Central memory CD8-positive, alpha-beta T cell (primary cell): ENCODE measurements at places on chromosomes 7 and 10.

- no peak for DNase-seq
Measured at GRCh38 chr7:44615149-44615611, 8.8 kb downstream of the OGDH start.

GRCh38 chr7:17007841-17008240, 126.1 kb upstream of the AGR3 start:
- DNase-seq, result no peak

GRCh38 chr10:98411768-98412167, 3.2 kb downstream of the PYROXD2 start:
- no peak for DNase-seq

DNA sequence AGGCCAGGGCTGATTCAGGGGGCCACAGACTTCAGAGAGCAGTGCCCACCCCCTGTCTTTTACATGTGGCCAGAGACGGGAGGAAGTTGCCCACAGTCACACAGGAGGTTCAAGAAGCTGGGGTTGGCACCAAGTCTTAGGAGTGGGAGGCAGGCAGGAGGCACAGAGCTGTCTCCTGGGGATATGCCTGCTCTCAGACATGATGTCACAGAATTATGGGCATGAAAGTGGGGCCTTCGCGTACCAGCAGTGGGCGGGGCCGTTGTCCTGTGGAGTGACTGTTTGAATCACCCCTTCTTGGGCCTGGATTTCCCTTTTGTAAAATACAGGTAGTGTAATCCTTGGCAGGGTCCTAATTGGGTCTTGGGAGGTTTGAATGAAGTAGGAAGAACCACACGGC, 81.2 kb upstream of the PPIF start:
- no peak for DNase-seq

DNA sequence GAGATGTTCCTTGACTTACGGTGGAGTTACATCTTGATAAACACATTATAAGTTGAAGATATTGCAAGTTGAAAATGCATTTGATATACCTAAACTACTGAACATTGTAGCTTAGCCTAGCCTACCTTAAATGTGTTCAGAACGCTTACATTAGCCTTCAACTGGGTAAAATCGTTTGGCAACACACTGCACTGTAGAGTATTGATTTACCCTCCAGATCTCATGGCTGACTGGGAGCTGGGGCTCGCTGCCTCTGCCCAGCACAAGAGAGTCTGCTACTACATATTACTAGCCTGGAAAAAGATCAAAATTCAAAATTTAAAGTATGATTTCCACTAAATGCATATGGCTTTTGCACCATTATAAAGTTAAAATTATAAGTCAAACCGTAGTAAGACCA, 7.5 kb upstream of the AGR3 start:
- DNase-seq, result no peak

DNA sequence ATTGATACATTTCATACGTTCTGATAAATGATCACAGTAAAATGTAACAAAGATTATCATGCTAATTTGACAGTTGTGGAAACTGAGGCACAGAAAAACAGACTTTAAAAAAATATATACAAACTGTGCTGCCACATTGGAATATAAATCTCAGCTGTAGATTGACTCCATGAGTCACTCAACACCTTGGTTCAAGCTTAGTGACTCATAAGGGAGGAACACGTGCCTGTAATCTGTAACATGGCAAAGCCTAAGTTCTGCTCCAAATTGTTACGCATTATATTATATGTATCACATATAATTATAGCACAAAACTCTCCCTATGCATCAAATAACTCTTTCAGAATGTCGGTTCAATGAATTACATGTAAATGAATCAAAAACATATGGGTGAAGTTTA, 1047.5 kb downstream of the GATA3 start:
- no peak for DNase-seq

DNA sequence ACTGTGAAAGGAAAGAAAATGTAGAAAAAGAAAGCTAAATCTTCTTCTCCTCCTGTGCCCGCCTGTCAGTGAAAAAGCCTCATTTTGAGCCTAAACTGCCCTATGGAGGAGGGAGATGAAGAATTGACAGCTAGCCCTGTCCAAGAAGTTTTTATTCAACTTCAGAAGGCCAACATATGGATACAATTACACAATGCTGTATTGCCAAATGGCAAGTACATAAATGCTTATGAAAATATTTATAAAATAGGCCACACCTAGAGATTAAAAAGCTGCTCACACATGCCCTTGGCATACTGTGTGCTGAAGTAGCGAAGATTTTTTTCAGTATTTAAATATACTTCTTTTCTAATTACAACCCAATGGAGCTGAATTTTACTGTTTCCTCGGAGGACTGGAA, 65.1 kb upstream of the NEBL start:
- DNase-seq, result no peak

DNA sequence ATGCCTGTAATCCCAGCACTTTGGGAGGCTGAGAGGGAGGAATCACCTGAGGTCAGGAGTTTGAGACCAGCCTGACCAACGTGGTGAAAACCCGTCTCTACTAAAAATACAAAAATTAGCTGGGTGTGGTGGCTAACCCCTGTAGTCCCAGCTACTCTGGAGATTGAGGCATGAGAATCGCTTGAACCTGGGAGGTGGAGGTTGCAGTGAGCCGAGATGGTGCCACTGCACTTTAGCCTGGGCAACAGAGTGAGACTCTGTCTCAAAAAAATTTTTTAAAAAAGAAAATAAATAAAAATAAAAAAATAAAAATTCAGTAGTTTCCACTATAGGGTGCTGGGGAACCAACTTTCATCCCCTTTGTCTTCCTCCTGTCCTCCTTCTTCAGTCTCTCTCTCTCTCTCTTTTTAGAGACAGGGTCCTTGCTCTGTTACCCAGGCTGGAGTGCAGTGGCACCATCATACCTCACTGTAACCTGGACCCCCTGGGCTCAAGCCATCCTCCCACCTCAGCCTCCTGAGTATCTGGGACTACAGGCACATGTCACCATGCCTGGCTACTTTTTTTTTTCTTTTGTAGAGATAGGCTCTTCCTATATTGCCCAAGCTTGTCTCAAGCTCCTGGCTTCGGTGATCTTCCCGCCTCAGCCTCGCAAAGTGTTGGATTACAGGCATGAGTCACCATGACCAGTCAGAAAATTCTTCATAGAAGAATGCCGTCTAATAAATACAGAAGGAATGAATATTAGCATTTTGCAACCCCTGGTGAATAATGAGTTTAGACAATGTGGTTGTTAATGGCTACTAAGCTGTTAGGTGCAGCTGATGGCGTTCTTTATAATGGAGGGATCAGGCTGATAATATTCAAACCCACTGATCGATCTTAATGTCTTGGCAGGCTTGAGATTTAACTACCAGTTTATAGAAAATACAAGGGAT, 20.6 kb downstream of the RBM20 start:
- DNase-seq, result no peak

GRCh38 chr7:116811768-116812167, 50.6 kb upstream of the CAPZA2 start:
- no peak for DNase-seq

DNA sequence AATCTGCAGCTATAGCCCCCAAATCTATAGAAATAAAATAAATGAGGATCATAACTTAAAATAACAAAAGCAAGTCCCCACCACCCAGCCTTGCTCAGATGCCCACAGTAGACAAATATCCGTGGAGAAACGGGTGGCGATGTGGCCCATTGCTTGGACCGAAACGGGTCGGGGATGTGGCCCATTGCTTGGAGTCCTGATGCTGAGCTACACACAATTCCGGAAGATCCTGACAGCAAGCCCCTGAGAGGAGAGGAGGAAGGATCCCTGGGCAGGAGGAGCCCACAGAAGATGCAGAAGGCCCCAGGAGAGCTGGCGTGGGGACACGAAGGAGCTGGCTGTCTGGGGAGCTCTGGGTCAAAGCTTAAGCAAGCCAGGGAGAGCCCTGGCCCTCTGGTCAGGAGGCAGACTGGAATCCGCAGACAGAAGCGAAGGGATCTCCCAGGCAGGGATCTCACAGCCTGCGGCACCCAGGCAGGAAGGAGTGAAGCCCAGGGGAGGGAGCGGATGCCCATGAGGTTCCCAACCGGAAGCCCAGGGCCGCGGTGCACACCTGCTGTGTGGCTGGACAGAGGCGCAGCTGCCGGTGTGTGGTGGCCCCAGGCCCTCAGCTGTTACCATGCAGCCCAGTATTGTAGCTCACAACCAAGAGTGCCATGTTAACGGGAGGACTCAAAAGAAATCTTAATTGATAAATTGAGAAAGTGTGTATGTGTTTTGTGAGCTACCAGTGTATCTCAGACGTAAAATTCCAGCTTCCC, 138.8 kb downstream of the ADARB2 start:
- DNase-seq, result no peak

DNA sequence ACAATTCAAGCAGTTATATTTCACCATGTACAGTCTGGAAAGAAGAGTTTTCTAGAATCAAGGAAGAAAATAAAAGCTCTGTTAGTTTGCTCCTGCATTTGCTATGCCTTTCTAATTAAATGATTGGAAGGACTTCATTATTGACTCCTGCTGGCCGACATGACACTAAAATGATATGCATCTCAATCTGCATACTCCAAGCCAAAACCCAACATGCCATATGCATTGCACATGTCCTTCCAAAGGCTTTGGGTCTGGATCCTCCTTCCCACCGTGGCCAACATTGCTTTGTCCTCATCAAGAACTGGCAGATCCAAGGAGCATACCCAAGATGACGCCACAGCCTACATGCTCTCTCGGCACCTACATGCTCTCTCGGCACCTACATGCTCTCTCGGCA, 46.5 kb downstream of the PAXIP1 start:
- no peak for DNase-seq

DNA sequence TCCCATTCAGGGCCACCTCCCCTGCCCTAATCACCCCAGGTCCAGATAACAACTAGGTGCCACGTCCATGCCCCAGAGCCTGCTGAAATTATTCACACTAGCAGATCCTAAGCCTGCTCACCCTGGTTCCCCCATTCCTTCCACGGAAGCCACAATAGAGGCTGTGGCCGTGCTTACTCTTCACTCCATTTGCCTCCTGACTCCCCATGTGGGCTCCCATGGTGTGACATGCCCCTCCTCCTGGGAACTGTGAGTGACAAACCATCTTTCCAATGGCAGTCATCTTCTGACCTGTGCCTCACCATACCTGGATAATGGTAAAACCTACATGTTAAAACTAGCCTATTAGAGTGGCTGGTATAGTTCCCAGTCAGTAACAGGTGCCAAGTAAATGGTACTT, 216.2 kb upstream of the PRKCQ start:
- DNase-seq, result no peak

DNA sequence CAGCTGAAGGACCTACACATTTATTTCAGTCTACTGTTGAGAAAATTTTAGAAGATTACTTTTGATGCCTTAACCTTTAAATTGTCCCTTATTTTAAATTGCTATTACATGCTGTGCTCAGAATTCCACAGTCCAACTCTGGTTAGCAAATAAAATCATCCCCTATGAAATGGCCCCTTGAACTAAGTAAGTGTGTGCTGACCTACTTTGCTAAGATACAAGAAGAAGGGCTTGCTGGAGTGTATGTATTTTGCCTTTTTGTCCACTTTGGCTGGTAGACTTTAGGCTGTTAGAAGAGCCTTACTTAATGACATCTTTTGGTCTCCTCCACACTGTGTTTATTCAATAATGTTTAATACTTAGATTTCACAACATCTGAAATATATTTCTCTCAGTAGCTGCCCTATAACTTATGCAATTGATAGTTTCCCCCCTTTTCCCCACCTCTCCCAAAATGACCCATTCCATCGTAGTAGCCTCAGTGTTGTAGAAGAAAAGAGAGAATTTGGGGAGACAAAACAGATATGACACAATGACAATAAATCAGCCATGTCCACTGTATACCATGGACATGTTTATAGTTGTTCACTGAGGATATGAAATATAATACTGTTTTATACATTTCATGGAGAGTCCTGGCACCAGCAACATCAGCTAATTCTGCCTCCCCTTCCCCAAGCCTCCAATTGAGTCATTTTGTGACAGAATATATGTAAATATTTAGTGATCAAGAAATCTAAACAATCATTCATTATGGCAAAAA, 107.8 kb upstream of the ASAH2 start:
- DNase-seq, result no peak

GRCh38 chr10:83908506-83908905, 230.8 kb upstream of the GHITM start:
- DNase-seq, result no peak

GRCh38 chr7:53121374-53121773, 85.9 kb downstream of the POM121L12 start:
- DNase-seq, result no peak

DNA sequence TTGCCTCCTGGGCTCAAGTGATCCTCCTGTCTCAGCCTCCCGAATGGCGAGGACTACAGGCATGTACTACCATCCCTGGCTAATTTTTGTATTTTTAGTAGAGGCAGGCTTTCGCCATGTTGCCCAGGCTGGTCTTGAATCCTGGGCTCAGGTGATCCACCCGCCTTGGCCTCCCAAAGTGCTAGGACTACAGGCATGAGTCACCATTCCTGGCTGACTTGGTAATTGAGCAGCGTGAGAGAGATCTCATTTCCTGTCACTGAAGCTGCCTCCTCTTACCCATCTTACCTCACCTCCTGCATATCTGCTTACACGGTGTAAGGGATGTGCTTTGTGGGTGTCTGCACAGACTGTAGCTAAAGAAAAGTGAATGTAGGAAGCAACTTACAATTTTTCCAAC, 9.7 kb downstream of the IFIT3 start:
- no peak for DNase-seq

DNA sequence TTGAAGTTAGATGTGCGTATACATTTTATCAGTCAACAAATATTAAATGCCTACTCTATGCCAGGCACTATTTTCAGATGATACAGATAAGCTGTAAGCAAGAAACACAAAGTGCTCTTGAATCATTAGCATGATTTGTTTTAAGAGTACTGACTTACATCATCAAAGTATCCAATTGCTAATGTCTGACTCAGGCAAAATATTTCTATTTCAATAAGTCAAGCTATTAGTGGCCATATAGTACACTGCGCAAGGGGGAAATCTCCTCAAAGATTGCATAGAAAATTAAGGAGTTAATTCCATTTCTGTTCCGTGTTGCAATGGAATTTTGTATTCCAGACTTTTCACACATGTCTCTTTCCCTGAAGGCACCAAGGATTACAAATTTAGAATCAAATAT, 46.1 kb upstream of the DNAJC1 start:
- DNase-seq, result no peak

DNA sequence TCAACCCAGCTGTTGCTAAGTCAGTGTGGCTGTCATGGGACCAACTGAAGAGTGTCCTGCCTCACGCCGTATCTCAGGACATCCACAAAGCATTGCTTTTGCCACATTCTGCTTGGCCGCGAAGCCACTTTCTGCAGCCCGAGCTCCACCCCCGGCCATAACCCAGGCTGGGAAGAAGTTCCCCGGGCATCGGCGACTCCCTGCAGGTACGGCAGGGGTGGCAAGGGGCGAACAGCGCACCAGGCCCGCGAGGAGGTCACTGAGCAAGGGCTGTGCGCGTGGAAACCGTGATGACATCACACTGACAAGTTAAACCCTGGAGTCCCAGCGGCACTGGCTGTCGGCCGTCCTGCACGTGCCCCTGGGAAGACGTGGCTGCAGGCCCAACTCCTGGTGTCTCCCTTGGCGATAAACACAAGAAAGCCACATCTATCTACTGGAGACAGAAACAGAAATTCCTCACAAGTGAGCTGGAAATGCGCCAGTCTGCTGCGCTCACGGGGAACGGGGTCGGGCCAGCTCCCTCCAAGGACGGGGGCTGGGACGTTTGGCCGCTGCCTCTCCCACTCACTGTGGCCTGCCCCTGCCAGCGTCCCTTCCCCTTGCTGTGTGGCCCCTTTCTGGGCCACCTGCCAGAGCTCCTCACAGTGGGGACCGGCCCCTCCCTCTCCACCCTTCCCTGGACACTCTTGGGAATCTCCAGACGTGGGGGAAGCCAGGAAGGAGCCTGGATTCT, 326.3 kb downstream of the DNAJB6 start:
- DNase-seq, result no peak

- no peak for DNase-seq
Measured at GRCh38 chr7:131047651-131048304, 279.9 kb upstream of the MKLN1 start.
